Skin of body (tissue), 3 donors: ENCODE measurements at places on chromosomes 4 and X. TPM values are rescaled to one million over a fixed set of nuclear protein-coding genes. Genes with fewer than 3 reads are reported as not detected.
A peak's percentile ranks its signal among the peaks of the same experiment; 100 is the strongest.

The MAGED4B gene
- total RNA-seq, result 8.6 TPM

The SEPSECS gene
- total RNA-seq, result 12.1 TPM

- DNase-seq, result no peak
These were observed 168.0 kb upstream of the PACRGL start for GRCh38 chr4:20532116-20532790.

- DNase-seq, result no peak
These were observed 1.8 kb downstream of the RGS12 start for GRCh38 chr4:3294401-3295241.

DNA sequence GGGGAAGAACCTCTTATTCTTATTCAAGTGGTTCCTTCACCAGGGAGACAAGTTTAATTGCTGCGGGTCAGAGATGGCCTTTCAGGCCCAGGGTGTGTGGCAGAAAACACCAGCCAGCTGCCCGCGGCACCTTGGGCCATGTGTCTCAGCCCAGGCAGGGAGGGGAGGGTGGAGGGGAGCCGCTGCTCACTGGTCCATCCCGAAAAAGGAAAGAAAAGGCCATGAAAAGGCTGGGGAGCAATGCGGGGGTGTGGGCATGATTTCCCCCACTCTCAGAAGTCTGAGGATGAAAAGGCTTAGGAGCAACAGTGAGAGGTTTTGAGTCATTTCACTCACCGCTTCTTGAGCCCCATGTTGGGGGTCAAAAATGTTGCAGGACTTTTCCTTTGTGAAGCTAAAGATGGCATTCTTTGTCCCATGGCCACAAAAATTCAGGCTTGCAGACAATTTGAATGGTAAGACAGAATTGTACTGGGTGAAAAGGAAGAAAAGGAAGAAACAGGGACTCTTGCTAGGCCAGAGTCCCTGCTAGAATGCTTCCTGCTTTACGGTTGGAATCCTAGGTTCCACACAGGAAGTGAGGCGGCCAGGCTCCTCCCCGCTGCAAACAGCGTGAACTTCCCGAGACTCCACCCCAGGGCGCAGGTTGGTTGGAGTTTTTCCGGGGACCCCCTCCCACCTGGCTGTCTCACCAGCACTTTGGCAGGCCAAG is 17.4 kb upstream of the FAM47E start:
- DNase-seq, result no peak

DNA sequence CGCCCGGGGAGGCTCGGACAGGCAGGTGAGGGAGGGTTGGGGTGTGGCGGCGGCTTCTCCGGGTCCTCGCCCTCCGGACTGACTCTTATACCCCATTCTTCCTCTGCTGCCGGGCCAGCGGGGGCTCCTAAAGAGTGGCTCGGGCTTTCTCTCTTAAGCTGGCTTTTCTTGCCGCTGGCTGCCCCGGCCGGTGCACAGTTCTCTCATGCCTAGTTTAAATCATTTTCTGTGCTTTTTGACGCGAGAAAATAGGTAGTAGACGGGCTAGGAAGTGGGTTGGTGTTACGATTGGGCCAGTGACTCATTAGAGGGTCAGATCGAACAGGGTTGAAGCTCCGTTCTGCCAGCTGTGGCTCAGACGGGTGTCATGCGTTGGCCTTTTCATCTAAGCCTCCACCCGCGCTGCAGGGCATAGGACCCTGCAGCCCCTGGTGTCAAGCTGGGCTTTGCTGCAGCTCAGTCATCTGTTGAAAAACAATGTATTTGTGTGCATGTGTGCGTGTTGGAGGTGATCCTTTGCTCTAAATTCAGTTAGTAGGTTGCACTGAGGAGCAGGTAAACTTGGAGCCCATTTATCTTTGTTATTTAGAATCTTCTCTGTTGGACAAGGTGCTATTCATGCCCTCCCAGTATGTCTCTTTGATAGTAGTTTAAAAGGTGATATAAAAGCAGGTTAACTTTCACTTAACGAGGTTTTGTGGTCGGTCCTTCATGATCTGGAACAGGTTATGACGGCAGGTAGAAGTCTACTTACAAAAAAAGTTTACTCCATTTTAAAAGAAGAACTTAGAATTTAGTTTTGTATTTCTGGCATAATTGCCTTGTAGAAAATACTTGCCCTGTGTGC is 802 bp downstream of the BMP2K start:
- peak; percentile 13 for DNase-seq

The EBP gene
- 34.0 TPM for total RNA-seq

DNA sequence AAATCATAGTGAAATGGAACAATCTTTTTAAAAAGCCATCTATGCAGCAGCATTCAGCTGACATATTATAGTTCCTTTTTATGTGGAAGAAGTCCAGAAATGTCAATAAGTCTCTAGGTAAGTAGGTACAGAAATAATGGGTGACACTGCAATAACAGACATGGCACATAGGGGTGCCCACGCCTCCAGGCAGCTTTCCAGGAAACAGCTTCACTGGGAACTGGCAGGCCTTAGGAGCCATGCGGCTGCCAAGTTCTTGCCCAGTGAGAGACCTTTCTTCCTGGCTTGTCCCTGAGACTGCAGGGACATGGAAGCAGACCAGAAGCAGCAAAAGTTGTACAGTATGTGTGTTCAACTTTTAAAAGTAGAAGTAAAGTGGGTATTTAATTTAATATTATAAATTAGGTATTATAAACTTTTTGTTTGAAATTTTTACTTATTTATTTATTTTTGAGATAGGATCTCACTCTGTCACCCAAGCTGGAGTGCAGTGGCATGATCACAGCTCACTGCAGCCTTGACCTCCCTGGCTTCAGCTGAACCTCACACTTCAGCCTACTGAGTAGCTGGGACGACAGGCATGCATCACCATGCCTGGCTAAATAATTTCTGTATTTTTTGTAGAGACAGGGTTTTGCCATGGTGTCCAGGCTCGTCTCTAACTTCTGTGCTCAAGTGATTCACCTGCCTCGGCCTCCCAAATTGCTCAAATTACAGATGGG is 12.1 kb upstream of the ETNPPL start:
- DNase-seq, result no peak

- peak; percentile 39 for DNase-seq
These were observed 67.1 kb upstream of the TRIM2 start for GRCh38 chr4:153137159-153137558.
